Fibroblast of lung (primary cell): ENCODE measurements at places on chromosomes 5 and 9. TPM values are rescaled to one million over a fixed set of nuclear protein-coding genes. Genes with fewer than 3 reads are reported as not detected.
A peak's percentile ranks its signal among the peaks of the same experiment; 100 is the strongest.

DNA sequence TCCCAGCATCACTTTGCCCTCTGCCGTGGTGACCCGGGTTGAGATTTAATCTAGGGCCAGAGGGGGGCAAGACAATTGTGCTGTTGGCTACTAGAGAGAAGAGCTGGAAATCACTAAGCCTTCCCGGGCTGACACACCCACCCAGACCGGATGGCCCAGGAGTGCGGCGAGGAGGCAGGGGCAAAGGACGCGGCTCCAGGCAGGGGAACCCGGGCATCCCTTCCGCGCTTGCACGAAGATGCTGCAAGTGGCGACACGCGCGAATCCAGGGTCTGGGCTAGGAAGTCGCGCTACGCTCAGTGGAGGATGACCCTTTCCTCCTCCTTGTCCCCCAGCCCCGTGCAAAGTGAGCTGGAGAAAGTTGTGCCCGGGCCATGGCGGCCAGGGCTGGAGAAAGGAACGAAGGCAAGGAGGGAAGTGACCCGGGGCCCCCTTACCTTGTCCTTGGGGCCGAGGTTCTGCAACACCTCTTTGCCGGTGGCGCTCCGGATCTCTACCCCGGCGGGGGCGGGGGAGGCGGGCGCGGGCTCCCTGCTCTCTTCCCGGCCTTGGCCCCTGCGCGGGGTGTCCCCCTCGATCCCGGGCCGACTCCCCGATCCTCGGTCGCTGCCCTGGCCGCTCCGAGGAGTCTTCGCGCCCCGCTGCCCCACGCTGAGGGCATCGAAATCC is 693 bp downstream of the DPYSL3 start:
- DNase-seq, result peak; percentile 25

DNA sequence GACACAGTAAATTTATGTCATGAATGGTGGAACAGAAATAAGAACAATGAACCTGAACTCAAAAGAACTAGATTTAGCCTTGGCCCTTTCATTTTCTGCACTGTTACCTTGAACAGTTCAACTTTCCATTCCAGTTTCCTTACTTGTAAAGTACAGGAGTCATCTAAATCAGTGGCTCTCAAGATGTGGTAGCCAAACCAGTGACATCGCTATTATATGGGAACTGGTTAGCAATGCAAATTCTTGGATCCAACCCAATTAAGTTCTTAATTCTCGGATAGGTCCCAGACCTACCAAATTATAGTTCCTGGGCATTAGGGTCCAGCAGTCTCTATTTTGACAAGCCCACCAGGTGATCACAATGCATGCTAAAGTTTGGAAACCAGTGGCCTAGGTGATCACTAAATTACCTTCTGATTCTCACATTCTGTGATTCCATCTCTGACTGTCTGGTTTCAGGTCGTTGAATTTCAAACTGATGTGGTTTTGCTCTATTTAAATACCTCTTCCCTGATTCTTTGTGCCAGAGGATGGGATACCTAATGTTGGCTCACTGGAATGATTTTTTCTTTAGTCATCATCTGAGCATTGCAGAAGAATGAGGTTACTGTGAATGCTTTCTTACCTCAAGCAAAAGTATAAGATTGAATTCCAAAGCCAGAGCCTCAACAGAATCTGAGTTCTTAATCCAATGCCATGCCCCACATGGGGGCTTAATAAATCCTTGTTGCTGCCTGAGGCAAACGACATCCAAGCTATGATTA is 253.8 kb downstream of the ENC1 start:
- DNase-seq, result peak; percentile 95

DNA sequence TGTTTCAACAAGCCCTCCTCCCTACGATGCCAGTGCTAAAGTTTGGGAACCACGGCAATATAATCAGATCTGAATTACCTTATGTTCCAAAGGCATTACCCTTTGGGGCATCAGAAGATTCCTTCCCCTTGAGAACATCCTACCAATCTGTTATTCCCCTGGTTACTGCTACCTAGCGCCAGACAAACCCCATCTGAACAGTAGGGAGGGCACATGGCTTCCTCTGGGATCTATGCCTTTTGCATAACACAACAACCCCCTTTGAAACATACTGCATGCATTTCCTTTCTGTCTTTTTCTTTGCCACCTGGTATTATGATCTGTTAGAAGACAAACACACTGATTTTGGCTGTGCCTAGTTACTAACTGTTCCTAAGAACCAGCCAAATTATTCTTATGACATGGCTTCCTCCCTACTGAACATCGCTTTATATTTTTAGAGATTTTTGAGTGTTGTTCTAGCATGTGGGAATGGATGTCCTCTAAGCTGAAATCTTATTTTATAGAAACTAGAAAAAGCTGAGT is 103.9 kb upstream of the DAPK1 start:
- DNase-seq, result no peak

DNA sequence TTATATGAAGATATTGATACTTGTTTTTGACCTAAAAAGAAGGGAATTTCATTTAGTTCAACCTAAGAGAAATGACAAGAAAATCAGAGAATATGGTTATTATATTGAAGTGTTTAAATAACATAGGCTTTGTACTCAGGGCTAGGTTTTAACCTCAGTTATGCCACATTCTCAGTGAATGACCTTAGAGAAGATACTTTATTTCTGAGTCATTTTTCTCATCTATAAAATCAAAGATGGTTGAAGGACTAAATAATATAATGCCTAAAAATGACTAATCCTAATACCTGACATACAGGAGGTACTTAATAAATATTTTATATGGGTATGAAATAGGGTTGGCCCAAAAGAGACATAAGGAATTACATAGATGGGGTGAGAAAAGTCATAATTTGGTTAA is 32.3 kb downstream of the DIMT1 start:
- DNase-seq, result peak; percentile 10

- no peak for DNase-seq
Measured at GRCh38 chr9:71916834-71917534, 5.5 kb downstream of the C9orf85 start.

DNA sequence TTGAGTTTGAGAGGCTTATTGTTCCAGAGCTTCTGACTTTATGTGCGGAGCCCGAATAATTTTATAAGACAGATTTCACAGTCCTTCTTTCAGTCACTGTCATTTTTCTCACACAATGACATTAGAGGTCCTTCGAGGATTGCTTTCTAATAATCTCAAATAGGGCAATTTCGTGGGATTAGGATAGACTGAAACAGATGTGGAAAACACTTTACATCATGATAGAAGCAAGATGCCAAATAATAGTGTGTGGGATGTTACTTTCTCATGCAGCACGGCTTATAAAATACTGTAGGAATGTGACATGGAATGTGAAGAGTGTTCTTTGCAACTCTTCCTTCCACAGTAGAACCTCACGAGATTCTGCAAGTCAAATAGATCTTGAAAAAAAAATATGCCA is 451.3 kb downstream of the SEMA5A start:
- no peak for DNase-seq

DNA sequence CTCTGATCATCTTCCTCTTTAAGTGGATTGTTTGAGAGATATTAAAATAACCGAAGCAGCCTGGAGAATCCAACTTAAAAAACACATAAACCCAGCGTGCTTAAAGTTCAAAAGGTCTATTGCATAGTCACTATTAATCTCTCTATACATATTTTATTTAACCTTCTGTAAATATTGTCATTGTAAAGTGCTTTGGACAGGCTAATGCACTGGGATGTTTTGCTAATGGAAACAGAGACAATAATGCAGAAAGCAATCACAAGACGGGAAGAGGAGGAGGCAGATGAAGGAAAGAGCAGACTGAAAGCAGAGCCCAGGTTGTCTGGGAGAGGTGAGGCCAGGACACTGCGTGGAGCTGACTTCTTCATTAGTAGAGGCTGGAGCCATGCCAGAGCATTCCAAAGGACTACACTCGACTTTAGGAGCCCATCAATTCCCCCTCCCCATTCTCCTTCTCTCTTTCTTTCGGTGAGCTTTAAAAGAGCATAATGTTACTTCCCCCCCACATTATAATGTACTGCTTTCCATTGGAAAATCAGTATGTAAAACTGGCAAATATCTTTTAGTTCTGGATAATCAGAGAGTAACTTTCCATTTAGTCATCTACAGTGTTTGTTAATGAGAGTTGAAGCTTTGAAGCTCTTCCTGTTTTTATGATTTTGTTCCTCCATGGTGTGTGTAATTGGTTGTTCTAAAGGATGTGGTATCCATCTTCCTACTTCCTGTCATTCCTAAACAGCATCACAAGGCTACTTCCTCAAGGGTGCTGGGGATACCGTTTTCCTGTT is 307.3 kb upstream of the MPDZ start:
- DNase-seq, result no peak

DNA sequence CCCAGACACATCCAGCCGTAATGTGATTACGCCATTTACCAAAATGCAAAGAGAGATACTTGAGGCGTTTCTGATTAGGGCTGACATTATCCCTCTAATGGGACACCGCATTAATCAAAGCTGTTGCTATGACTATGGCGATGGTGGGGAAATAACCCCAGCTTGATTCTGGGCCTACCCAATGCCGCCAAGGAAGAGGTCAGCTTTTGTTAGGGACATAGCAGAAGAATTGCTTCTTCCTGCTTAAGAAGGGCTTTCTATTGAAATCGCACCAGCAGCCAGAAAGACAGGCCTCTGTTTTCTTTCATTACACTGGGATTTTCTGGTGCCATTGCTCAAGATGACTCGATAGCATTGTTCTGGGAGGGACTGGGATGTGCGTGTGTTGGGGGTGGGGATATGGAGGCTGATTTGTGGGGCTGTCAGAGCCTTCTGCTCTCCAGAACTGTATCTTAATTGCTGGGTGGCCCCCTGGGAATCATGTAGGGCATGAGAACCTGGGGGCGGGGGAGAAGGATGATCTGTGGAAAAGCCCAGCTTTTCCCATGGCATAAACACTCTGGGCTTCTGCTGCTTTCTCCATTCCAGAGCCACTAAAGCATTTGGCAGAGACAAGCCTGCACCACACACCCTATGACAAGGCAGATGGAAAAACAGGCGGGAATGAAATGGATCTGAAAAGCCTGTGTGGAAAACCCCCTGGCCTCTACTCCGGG is 106.5 kb upstream of the RAD23B start:
- no peak for DNase-seq

GRCh38 chr5:56126487-56127179 is 106.5 kb downstream of the ANKRD55 start:
- DNase-seq, result peak; percentile 73

DNA sequence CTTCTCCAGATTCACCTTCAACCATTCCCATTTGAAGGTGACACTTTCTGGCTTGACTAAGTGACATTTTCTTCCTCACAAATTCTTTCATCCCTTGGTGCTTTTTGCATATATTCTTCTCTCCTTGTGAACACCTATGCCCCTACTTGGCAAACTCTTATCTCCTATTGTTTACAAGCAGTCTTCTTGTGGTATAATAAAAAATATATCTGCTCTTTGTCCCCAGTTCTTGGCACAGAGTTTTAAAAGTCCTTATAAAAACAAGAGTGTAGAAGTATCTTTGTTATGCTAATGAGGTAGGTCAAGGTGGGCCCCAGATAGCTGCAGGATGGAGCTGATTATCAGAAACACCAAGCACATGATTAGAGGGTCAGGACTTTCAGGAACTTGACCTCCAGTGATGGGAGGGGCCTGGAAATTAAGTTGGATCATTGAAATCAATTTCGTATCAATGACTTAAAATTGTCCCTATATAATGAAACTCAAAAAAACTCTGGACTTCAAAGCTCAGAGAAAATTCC is 38.0 kb downstream of the TMEM161B start:
- DNase-seq, result no peak

- DNase-seq, result no peak
Measured at GRCh38 chr9:136316271-136316751, 11.0 kb upstream of the GPSM1 start.

- DNase-seq, result peak; percentile 71
Measured at GRCh38 chr5:88660947-88661805, 221.8 kb downstream of the MEF2C start.

Gene OR5C1
- not detected in 2 replicates for total RNA-seq

Gene SLCO6A1
- total RNA-seq, result not detected in 2 replicates
